Choroid plexus epithelial cell (primary cell): ENCODE measurements at places on chromosomes 4 and X.

GRCh38 chr4:37126051-37126450 is 118.5 kb upstream of the NWD2 start:
- no peak for DNase-seq

DNA sequence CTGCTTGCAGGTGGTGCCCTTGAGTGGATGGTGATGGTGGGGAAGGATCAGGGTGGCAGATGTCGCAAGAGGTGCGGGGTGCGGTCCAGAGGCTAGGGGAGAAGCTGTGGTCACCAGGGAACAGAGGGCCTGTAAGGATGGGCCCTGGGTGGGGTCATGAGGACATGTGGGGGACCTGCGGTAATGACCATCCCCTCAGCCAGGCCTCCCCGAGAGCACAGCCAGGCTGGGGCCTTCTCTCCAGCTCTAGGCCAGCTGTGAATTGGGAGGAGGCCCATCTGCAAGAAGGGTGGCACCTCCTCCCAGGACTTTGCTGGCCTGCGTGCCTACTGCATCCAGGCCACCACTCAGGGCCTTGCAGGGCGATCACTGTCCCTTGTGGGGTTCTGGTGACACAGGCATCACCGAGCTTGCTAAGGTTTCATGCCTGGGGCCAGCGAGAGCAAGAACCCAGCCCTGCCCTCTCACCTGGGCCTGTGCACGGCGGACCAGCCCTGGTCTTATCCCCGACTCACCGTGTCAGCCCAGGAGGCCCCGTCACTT is 34.1 kb upstream of the MXD4 start:
- no peak for DNase-seq

DNA sequence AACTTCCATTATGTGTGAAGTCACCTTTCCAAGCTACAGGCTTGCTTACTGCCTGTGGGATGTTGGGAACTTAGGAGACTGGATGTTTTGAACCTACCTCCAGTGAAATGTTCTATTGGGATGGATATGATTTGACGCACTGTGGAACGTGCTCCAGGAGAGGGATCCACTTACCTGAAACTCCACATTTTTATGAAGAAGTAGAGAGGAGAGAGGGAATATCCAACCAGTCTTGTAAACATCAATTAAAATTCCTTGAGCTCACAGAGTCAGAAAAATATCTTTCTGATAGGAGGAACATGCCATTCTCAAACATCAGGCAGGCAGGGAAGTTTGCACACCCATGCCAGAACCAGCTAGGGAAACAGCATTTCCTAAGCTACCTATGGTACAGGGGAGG is 91.1 kb upstream of the MAOA start:
- DNase-seq: peak; percentile 28

- no peak for DNase-seq
Observed at GRCh38 chr4:91621446-91621845, 682.3 kb upstream of the GRID2 start.

DNA sequence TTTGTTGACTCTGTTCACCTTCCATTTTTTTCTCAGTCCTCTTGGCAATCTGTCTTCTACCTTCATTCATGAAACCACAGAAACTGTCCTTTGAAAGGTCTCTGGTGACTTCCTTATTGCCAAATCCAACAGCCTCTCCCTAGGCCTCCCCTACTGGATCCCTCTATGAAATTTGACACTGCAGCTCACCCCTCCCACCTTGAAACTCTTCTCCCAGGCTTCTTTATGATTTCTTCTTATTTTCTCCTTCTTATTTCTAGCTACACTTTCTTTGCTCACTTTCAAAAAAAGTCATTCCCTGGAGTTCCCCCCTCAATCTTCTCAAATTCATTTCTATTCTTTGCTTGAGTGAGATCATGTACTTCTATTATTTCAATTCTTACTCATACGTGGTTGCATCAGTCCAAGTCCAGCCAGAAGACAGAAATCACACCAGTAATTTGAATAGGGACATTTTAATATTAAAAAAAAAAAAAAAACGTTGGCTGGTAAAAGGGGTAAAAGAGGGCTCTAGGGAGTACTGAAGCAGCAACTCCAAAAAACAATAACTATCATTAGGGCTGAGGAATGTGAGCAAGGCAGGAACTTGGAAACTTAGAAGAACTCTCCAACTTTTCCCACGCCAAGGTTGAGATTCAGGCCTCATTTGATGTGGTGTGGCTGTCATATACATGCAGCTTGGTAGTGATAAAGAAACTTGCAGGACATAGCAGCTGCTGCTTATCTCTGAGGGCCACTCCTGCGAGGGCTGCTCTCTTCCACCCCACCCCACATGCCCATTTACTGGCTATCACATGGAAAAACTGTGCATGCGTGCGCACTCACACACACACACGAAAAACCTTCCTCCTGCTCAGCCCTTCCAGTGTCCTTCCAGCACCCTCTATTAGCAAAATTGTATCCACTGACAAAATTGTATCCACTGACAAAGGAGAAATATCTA is 169.8 kb upstream of the GALNT7 start:
- peak; percentile 82 for DNase-seq

DNA sequence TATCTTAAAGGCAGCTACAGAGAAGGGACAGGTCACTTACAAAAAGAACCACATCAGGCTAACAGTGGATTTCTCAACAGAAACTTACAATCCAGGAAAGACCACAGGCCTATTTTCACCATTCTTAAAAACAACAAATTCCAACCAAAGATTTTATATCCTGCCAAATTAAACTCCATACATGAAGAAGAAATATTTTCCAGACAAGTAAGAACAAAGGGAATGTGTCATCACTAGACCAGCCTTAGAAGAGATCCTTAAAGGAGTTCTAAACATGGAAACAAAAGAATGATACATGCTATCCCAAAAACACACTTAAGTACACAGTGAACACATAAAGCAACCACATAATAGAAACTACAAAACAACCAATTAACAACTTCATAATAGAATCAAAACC is 105.6 kb downstream of the ANXA10 start:
- DNase-seq: no peak

GRCh38 chr4:118957722-118958445 is 69.2 kb downstream of the SYNPO2 start:
- DNase-seq: peak; percentile 87

GRCh38 chrX:101551380-101551767 is 1.0 kb downstream of the ARMCX1 start:
- no peak for DNase-seq

DNA sequence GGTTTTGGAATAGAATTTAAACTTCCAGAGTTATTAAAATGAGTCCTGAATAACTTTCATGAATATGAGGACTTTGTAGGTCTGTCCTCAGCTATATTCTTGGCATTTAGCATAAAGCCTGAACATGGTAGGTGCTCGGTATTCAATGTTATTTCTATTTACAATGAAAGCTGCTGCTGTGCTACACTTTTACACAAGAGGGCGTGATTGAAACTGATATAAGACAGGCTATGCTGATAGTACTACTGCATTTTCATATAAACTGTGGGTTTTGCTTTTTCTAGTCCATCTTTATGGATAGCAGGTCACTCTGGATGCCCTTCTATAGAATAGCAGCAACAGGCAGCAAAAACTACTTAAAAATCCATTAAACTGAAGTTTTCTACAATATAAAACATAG is 12.3 kb upstream of the GNPDA2 start:
- peak; percentile 62 for DNase-seq

GRCh38 chr4:61985426-61985825 is 785.3 kb downstream of the ADGRL3 start:
- no peak for DNase-seq

DNA sequence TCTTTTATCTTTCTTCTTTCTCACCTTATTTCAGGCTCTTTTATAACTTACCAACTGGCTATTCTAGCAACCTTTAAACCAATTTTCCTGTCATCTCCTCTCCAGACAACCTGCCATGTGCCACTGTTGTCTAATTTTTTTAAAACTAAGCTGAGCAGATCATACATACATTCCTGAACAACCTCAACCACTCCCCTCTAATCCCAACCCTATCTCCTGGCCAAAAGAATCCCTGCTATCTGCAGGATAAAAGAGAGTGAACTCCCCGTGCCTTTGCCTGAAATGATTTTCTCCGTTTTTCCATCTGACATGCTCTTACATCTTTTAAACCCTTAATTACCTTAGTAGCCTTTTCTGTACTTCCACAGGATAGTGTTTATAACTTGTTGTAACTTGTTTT is 35.5 kb downstream of the DCUN1D4 start:
- DNase-seq: no peak

DNA sequence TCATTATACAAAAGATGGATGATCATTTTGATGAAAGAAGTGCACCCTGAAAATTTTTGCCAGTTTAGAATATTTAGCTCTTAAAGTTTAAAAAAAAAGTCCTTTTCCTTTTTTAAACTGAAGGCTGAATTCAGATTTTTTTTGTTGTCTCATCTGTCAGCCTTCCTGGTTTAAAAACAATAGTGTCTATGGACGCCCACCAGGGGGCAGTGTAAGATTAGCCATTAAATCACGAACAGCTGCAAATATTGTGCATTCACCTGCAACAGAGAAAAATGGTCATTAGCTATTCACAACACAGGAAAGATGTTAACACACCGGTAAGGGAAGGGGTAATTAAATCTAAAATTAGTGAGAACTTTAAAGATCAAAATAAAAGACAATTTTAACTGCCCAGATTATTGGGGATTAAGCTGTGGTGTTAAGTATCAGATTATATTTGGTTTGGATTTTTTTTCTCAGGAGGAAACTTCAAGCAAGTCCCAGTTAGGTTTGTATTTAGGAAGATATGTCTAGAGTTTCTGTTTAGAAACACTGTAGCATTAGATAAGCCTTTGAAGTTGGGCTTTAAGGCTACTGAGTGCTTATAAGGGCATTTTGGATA is 4.4 kb upstream of the CXorf38 start:
- peak; percentile 77 for DNase-seq

DNA sequence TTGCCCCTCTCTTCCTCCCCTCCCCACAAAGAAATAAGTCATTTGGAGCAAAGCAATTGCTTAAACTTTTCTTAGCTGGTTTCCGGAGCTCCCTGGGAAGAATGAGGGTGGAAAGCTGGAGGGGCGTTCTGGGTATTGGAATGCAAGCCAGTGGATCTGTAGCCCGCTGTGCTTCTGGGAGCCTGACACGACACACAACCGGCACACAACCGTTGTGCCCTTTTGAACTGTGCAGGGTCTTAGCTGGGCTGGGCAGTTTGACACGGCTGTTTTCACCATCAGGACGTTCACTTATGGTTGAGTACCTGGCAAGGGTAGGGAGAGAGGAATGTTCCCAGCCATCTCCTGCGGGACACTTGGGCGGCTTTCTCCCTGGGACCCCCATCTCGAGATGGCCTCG is 38.3 kb downstream of the SHROOM2 start:
- peak; percentile 14 for DNase-seq

GRCh38 chr4:82360298-82361177 is 13.3 kb downstream of the HNRNPD start:
- peak; percentile 51 for DNase-seq

GRCh38 chr4:128951316-128951715 is 141.8 kb downstream of the JADE1 start:
- DNase-seq: no peak

DNA sequence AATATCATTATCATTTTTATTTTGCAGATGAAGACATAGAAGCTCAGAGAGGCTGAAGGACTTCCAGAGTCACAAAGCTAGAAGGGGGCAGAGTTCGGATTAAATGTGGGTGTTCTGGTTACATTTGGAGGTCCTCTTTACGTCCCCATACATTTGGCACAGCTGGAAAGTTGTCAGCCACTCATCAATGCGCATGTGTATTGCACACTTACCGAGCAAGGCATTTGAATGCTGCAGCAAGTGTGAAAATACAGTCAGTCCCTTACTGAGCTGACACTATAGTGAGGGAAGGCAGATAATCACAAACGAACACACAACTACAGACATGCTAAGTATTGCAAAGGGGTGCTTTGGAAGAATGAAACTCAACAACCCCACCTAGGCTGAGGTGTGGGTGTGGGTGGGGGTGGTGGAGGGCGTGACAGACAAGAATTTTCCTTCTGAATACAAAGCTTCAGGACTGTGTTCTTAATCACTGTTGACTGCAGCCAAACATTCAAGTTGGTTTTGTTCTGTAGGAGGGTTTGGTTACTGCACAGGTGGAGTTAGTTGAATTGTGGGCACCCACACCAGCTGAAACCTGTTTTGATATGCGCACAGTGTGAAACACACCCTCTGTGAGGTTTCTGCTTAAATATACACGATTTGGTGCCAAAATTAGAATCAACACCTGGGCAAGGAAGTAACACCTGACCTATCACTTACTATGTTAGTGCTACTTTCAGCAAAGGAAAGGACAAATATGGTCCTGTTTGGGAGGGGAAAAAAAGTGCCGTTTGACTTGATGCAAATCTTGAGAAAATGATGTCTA is 72.4 kb downstream of the COQ2 start:
- DNase-seq: no peak

DNA sequence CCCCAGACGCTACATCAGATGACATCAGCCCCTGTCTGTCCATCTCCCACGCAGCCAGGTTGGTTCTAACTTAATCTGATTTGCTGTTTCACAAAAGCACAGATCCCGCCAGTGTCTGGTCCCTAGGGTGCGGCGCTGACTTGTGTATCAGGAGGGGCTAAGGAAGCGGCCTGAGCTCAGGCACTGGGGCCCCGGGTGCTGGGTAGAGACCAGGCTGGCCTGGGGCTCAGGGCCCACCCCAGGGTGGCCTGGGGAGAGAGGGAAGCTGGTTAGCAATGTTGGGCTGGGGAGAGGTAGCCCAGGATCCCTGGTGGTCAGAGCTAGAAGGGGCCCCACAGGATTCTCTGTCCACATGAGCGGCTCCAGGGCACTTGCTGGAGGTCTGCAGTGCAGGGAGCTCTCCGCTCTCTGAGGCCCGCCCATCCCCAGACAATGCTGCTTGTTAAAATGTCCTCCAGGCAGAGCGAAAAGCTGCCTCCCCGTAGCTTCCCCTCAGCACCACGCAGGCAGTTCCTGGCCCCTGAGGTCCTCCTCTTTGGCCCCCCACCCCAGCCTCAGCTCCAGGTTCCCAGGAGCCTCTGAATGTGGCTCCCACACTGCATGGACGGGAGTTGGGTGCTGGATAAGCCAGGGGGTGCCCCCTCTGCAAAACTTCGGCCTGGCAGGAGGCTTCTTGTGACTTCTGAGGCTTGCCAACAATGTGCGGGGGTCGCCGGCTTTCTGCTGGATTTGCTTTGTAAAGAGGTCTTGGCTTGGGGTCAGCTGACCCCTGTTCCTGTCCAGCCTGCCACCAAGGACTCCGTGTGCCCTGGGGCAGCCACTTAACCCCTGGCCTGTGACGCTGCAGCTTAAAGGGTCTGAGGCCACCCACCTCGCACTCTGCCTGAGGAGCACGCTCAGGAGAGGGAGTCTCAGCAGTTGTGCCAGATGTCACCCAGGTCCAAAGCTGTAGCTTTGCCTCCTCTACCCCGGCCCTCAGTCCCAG is 112.9 kb downstream of the CPZ start:
- no peak for DNase-seq

GRCh38 chr4:1626151-1626550 is 58.0 kb downstream of the FAM53A start:
- peak; percentile 30 for DNase-seq

DNA sequence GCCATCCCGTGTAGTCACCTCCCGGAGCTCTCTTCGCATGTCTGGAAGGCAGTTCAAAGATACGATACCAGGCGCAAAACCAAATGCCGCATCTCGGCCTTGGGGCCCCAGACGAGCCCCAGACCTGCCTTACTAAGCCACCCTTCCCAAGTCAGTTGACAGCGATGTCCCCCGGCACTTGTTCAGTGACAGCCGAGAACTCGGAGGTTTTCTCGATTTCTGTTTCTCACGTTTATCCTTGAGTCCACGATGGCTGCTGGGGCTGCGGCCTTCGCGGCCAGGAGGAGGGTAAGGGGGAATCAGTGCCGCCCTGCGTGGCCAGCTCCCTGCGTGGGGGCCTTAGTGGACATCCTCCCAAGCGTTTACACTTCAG is 7.3 kb downstream of the MAEA start:
- DNase-seq: no peak

- DNase-seq: peak; percentile 5
Observed at GRCh38 chrX:42241421-42241820, 318.1 kb upstream of the CASK start.
